Myocyte (in vitro differentiated cells): ENCODE measurements at places on chromosomes 16 and 17.

- DNase-seq: peak; percentile 24
Measured at GRCh38 chr17:49959183-49959935, 9.6 kb upstream of the DLX4 start.

GRCh38 chr16:82882226-82882625 is 255.5 kb downstream of the CDH13 start:
- DNase-seq: no peak

DNA sequence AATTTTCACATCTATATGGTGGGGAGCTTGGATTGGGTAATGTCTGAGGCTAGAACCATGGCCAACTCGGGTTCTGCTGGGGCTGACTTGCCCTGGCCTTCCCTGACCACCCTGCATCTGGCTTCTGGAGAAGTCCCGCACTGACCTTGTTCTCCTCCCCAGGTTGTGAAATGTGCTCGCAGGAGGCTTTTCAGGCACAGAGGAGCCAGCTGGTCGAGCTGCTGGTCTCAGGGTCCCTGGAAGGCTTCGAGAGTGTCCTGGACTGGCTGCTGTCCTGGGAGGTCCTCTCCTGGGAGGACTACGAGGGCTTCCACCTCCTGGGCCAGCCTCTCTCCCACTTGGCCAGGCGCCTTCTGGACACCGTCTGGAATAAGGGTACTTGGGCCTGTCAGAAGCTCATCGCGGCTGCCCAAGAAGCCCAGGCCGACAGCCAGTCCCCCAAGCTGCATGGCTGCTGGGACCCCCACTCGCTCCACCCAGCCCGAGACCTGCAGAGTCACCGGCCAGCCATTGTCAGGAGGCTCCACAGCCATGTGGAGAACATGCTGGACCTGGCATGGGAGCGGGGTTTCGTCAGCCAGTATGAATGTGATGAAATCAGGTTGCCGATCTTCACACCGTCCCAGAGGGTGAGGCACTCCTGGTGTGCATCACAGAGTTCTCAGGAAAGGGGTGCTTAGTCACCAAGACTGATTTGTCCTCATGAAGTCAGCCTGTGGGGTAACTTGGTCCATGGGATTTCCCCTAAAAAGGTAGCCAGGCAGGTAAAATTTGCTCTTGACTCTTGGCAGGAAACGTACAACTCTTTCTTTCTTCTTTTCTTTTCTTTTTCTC is 6.1 kb downstream of the NOD2 start:
- DNase-seq: no peak

DNA sequence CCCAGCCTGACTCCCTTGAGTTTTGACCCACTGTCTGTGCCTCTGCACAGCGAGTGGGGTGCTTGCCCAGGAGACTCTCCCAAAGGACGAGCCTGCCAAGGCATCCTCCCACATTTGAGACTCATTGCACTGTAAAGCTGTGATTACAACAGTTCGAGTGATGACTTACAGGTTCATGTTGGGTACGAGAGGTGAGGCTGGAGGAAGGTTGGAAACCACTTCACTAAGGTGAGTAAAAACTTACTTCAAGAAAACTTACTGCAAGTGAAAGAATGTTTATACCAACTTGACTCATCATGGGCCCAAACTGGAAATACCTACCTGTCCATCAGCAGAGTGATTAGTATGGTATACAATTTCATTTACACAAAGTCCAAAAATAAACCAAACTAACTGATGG is 360.1 kb upstream of the CDH11 start:
- no peak for DNase-seq

- DNase-seq: no peak
Measured at GRCh38 chr16:22306788-22307187, 9.6 kb downstream of the POLR3E start.

DNA sequence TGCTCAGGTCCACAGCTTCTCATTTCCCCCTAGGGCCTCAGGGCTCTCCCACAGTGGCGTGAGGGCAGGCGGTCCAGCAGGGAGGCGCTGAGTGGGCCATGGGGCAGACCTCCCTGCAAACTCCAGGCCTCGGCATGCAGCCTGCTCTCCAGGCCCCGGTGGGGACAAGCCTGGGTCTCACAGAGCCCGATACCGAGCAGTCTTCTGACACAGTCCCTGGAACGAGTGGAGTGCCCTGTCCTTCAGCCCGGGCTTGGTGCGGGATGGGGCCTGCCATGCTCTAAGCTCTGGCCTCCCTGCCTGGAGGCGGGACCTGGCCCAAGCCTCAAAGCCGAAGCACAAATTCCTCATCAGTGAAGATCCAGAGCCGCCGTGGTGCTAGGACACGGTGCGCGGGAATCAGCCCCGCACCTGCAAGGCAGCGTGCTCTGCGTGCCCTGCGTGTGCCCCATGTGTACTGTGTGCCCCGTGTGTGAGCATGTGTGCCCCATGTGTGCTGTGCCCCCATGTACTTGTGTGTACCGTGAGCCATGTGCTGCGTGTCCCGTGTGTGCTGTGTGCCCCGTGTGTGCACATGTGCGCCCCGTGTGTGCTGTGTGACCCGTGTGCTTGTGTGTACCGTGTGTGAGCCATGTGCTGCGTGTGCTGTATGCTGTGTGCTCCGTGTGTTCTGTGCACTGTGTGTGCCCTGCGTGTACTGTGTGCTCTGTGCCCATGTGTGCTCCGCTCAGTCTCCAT is 56.1 kb downstream of the ENGASE start:
- no peak for DNase-seq

GRCh38 chr17:45403906-45404490 is 28.7 kb downstream of the ARHGAP27 start:
- DNase-seq: no peak

- no peak for DNase-seq
Measured at GRCh38 chr16:66513111-66513723, 36.7 kb downstream of the TK2 start.

DNA sequence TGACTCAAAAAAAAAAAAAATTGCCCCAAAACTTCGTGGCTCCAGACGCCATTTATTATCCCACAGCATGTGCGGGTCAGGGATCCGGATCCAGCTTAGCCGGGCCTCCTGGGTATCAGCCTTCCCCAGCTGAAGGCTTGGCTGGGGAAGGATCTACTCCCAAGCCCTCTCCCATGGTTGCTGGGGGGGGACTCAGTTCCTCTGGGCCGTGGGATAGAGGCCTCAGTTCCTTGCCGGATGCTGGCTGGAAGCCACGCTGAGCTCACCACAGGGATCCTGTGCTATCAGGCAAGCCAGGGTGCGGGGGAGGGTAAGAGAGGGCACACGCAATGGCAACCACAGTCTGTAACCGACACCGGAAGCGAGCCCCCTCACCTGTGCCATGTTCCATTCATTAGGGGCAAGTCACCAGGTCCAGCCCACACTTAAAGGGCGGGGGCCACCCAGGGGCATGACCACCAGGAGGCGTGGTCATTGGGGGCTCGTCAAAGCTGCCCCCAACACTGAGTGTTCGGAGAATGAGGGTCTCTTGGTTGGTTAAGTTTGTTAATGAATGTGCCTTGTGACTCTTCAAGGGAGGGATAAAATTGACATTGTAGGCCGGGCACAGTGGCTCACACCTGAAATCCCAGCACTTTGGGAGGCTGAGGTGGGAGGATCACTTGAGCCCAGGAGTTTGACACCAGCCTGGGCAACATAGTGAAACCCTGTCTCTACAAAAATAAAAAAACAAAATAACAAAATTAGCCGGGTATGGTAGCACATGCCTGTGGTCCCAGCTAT is 210.0 kb upstream of the GSE1 start:
- peak; percentile 29 for DNase-seq

DNA sequence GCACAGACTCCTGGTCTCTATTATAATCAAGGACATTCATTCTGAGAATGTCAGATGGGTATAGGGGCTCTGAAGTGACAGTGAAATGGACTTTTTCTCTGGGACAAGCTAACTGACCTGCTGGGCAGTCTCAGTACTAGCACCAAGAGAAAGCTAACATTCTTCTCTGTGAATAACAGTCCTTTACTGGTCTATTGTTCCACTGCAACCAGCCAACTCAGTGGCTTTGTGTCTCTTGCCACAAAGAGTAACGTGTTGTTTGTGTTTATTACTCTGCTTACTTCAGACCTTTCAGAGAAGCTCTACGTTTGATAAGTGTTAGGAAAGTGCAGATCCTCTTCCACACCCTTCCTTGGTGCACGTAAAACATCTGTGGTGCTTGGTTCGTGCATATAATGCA is 61.5 kb upstream of the BCAR1 start:
- no peak for DNase-seq

DNA sequence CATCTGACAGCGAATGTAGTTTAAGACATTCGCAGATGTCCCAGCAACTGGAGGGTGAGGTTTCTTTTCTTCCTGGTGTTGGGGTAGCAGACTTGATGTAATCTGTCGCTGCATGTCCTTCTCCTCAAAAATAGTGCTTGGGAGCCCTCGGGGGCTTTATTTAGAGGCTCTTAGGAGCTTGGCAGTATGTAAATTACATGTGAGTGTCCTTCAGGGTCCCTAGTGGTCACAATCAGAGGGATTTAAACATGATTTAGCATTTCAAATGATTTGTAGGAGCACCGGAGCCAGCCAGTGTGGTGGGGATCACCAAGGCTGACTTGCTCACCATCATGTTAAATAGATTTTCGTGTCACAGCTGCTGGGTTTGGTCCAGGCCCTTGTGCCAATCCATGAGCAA is 8.8 kb upstream of the SALL1 start:
- DNase-seq: no peak

DNA sequence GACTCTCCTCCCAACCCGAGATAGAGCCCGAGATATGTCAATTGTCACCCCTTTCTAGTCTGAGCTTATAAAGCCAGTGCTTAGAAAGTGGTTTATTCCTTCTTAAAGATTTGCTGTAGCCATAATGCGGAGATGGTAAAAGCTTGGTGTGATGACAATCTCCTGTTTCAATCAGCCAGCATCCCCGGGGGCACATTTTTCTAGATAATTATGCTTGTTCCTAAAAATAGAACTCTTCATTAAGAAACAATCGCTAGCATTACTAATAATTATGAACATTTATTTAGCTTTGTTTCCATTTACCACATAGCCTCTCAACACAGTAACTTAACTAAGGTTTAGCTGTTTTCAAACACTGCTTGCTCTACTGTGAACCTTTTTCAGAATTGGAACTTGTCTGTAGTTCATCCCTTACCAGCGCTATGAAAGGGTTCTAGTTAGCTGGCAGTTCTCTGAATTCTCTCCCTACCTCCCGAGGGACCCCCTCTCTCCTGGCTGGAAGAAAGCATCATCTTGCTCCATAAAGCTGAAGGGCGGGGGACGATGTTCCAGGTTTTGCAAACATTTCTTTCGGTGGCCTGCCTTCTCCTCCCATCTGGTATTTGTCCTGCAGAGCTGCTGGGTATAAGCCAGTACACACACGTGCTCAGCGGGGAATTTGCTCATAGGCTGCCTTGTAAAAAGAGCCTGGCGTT is 922 bp upstream of the MRPL58 start:
- peak; percentile 65 for DNase-seq

- peak; percentile 91 for DNase-seq
Measured at GRCh38 chr17:39702901-39703893, 3.3 kb downstream of the ERBB2 start.

GRCh38 chr16:56286809-56287208 is 95.5 kb downstream of the GNAO1 start:
- no peak for DNase-seq

- no peak for DNase-seq
Measured at GRCh38 chr17:70769956-70770355, 600.6 kb downstream of the KCNJ2 start.

DNA sequence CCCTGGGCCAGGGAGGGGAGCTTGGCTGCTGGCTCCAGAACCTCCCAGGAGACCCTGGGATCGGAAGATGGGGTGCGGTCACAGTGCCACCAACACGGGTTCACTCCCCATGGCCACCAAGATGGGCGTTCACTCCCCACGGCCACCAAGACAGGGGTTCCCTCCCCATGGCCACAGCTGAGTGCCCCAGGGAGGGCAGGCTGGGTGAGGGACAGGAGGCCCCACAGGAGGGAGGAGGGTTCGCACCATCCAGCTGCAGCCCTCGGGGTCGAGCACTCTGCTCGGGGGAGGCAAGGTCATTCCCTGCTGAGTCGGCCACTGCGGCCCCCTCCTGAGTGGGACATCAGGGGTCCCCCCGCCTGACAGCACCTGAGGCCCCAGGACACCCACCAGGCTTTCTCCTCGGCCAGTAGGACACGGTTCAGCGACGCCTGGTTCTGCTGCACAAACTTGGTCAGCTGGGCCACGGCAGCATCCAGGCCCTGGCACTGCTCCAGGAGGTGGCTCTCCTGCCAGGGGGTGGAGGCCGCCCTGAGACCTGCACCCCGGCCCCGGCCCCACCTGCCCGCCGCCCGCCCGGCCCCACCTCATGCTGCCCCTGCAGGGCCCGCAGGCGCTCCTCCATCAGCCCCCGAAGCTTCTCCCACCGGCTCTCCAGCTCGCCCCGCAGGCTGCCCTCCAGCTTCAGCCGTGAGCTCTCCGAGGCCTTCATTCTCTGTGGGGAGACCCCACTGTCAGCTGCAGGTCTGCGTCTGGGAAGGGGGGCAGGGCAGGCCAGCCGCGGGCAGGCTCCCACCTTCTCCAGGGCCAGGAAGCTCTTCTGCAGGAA is 5.9 kb downstream of the CCDC154 start:
- no peak for DNase-seq

DNA sequence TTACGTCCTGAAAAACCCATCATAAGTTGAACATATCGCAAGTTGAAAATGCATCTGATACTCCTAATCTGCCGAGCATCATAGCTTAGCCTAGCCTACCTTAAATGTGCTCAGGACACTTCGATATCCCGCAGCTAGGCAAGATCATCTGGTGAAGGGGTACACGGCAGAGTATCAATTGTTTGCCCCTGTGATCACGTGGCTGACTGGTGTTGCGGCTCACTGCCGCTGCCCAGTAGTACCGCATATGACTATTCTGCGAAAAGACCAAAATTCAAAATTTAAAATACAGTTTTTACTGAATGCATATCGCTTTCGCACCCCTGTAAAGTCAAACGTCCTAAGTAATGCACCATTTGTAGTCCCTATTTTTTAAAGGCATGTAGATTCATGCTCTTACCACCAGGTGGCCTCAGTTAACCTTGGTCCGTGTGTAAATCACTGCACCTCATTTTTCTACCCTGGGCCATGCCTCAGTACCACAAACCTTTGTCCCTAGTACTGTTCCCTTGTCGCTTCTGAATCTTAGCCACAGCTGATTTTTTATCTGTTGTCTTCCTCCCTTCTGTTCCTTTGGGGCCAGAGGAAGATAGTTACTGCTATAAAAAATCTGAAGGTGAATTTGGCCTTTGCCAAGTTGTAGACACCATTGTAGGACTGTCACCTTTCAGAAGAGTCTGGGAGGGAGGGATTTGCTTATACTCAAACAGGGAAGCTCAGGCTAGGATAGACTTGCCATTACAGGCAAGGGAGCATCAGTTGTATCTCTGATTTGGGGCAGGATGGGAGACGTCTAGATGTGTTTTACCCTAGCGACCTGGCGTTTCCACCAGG is 34.4 kb downstream of the WWP2 start:
- peak; percentile 77 for DNase-seq

DNA sequence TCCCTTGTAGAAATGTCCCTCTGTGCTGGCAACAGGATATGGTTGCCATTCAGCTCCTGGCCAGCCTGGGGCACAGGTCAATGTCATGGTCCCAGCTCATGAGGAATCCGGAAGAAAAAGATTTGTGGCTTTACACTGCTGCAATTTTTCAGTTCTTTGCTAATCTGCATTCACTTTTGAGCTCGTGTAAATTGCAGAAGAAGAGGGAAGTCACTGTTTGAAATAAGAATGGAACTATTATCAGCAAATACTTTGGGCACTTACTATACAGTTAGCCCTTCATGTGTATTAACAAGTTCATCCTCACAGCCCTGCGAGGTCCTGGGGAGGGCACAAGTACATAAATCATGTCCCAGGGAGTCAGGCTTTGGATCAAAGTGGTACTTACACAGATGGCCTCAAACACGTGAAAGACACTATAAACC is 14.2 kb downstream of the SLC47A2 start:
- no peak for DNase-seq

- DNase-seq: no peak
Measured at GRCh38 chr17:67126983-67127382, 82.6 kb downstream of the CACNG1 start.
